ENCODE measurements at places on chromosomes 7 and 10.
A peak's percentile ranks its signal among the peaks of the same experiment; 100 is the strongest.

DNA sequence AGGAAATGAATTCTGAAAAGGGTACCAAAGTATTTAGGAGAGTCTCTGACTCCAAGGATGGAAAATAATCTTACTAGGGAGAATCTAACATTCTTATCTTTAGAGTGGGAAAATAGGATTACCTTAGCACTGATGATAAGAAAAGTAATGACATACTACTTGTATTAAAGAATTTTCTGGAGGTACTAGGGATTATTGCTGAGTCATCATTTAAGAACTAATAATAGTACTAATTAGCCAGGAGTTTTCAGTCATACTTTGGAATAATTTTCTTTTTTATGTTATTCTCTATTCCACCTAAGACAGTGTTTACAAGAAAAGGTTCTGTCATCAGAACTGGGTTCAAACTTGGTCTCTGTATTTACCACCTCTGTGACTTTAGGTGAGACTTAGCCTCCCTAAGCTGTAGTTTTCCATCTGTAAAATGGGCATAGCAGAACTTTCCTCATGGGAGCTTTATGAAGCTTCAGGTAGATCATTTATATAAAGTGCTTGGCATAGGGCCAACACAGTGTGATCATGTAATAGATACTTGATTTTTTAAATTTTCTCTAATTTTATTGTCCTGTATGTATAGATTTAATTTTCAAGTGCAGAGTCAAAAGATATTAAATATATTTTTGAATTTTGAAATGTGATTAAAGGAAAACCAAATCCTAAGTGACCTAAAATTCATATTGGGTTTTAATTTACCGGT is 20.4 kb downstream of the ITGB8 start:
- no peak for DNase-seq

DNA sequence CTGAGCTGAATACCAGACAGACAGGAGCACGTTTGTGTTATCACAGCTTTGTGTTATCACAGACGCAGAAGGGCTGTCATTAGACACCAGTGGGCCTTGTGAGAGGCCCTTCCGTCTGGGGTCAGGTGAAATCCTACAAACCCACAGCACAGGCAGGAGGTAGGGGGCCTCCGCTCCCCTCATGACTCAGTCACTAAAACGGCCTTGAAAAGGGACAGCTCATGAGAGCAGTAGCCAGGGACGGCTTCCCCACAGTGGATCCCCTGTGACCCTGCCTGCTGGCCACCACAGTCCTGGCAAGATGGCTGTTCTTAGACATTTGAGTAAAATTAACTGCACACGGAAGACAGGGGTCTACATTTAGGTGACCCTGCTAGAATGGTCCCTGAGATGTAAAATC is 215.8 kb upstream of the PPP2R2D start:
- no peak for DNase-seq

- peak; percentile 25 for DNase-seq
Measured at GRCh38 chr7:77887567-77887966, 89.0 kb downstream of the PHTF2 start.

GRCh38 chr7:55794527-55794926 is 68.0 kb downstream of the SEPTIN14 start:
- DNase-seq: no peak

DNA sequence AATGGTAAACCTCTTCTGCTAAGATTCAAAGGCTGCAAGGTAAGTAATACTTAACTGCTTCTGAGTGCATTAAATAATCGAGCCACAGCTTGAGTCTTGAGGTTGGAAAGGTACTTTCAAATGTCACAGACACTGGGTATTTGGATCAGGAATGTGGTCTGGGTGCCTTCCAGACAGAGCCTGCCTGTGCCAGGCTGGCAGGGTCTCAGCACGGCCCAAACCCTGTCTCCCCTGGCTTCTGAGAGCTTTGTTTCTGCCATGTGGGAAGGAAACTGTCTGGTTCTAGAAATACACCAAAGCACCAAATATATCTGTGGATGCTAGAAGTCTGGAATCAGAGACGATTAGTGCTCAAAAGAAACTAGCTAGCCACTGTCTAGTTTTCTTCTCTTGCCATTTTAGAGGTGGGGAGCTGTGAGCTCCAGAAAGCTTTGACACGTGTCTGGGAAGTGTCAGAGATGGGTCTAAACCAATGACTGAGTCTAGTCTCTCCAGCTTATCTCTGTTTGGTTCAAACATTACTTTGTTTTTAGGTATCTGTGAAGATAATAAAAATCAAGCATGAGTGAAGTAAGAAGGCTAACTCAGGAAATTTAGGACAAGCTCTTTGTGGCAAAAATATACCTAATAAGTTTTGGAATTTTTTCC is 162.8 kb downstream of the CYP26A1 start:
- no peak for DNase-seq

GRCh38 chr10:12228851-12229250 is 32.9 kb downstream of the CDC123 start:
- DNase-seq: no peak
